ENCODE measurements at places on chromosomes 6 and 20. TPM values are rescaled to one million over a fixed set of nuclear protein-coding genes. Genes with fewer than 3 reads are reported as not detected.

The BMP2 gene
- total RNA-seq: 1.2 TPM

The PRSS16 gene
- 21.1 TPM for total RNA-seq

The ZC2HC1B gene
- not detected for total RNA-seq

The CST8 gene
- total RNA-seq: not detected

The MTG2 gene
- 26.6 TPM for total RNA-seq

The PRRT1 gene
- 1.6 TPM for total RNA-seq

The C6orf132 gene
- total RNA-seq: 38.1 TPM

The GRM1 gene
- total RNA-seq: 0.41 TPM
